H4 (cell line): ENCODE measurements at places on chromosomes 12 and 14. TPM values are rescaled to one million over a fixed set of nuclear protein-coding genes. Genes with fewer than 3 reads are reported as not detected.

DNA sequence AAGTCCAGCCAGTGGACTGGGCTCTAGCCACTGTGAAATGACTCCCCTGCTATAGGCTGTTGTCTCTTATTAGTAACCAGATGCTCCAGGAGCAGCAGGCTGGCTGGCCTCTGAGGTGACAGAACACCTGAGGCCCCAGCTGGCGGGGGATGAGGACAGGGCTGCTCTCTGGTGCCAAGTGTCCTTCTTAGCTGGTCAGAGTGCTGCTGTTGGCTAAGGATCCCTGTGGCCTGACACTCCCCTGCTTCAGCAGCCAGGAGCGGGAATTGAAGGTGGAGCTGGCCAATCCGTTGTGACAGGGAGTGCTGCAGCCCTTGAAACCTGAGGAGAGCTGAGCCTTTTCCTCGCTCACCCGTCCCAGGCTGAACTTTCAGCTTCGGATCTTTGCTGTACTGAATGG is 30.7 kb downstream of the TMEM229B start:
- no peak for DNase-seq

DNA sequence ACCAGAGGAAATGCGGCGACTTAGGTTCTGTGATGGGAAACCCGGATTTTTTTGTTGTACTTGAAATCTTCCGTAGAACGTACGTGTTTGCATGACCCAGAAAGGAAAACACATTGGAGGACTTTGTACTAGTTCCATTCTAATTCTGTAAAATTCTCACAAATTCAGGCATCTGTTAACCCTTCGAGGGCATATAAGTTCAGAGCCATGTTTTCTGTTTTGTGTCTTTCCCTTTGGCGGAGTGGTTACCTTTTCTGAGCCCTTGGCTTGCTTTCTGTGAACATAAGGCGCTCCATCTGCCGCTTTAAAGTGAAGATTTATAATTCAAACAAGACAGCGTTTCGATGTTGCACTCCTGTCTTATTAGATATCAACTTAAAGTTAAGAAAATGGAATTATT is 34.2 kb downstream of the BICD1 start:
- DNase-seq, result no peak

DNA sequence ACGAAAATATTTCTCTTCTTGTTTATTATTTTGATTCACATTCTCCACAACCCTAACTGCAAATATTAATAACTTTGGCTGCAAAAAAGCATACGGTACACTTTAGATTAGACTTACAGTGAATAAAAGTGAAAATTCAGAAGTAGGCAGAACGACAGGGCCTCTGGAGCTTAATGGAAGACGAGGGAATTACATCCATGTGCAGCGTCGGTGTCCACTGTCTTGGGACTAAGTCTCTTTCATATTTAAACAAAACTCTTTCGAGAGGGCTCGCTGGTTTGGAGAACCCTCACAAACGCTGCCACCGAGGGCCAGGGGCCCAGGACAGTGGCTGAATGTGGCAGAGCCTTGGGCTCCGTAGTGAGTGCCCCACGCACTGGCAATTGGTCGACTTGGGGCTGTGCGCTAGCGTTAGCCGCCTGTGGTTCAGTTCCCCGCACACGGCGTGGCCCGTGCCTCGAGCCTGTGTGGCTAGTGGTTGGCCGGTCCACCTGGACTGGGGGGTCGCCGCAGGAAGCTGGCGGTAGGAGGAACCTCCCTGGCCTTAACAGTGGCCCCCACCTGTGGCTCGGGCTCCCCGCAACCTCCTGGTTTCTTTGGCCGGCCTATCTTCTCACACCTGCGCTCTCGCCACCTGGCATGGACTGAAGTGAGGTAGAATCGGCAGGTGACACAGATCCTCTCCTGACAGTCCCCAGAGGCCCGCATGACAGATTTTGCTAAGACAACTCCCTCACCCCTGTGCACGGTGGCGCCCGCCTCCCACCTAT is 739 bp upstream of the PAX9 start:
- no peak for DNase-seq

FGFR1OP2 gene
- total RNA-seq, result 23.4 and 31.3 TPM in 2 replicates

ETFRF1 gene
- 43.1 and 46.1 TPM in 2 replicates for total RNA-seq

DNA sequence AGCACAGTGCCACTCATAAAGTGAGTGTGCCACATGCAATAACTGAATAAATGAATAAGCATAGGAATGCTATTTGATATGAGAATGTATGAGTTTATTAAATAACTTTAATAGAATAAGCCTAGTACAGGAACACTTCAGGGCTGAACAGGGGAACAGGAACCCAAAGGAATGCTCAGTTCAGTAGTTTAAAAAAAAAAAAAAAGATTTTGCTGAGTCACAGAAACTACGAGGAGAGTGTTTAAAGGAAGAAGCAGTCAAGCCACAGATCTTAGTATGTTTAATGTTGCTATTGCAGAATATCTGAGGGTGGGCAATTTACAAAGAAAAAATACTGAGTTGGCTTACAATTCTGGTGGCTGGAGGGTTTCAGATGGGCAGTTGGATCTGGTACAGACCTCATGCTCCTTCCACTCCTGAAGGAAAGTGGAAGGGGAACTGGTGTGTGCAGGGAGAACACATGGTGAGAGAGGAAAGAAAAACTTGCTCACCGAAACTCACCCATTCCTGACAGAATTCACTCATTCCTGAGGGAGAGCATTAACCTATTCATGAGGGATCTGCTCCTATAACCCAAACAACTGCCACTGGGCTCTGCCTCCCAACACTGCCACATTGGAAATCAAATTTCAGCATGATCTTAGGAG is 880.3 kb upstream of the MGAT4C start:
- peak; percentile 42 for DNase-seq

DNA sequence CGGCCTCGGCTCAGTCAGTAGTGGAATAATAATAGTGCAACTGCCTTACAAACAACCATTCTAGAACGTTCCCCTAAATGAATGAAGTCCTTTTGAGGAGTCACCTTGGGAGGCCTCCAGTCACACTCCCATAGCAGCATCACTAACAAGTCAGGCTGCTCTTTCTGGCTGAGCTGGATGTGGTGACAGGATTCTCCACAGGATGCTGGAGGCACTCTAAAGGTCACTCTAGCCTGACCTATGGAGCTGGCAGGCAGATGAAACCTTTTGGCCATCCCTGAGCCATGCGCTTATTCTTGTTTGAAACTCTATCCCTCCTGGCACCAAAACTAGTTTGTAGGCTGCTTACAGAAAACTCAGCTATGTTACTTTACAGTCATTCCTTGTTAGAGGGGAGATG is 17.9 kb upstream of the TFCP2 start:
- no peak for DNase-seq

GRCh38 chr12:122345042-122345441 is 77.4 kb downstream of the CLIP1 start:
- DNase-seq, result no peak

CINP gene
- total RNA-seq, result 24.4 and 51.8 TPM in 2 replicates

GRCh38 chr12:122395319-122395718 is 27.1 kb downstream of the CLIP1 start:
- DNase-seq, result peak; percentile 29

DNA sequence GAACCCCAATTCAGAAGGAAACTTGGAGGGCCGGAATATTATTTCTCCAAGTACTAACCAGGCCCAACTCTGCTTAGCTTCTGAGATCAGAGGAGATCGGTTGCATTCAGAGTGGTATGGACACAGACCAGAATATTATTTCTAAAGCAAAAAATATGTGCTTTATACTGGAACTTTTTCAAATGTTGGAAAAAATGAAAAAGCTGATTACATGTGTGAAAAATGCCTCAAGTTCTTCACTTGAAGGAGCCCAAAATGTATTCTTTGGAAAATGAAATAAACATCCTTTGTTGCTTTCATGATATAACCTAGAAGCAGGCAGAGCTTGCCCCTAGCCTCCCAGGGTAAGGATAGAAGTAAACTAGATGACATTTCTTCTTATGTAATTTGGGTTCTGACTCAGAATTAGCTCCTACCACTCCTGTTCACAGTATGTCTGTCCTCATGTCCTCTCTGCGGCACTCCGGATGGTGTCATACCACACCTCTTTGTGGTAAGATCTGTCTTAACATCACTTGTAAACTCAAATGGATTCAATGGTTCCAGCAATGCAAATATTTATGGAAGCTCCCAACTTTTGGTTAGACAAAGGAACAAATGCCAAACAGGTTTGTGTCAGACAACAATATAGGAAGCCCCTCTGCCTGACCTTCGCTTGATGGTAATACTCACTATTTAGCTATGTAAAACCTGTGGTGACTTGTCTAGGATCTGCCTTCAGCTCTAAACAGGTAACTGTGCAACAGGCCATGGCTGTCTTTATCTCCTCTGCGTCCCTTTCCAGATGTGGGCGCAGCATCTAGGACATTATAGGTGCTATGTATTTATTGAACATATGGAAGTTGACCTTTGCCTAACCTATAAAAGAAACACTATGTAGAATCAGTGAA is 178.5 kb downstream of the SSPN start:
- no peak for DNase-seq

DNA sequence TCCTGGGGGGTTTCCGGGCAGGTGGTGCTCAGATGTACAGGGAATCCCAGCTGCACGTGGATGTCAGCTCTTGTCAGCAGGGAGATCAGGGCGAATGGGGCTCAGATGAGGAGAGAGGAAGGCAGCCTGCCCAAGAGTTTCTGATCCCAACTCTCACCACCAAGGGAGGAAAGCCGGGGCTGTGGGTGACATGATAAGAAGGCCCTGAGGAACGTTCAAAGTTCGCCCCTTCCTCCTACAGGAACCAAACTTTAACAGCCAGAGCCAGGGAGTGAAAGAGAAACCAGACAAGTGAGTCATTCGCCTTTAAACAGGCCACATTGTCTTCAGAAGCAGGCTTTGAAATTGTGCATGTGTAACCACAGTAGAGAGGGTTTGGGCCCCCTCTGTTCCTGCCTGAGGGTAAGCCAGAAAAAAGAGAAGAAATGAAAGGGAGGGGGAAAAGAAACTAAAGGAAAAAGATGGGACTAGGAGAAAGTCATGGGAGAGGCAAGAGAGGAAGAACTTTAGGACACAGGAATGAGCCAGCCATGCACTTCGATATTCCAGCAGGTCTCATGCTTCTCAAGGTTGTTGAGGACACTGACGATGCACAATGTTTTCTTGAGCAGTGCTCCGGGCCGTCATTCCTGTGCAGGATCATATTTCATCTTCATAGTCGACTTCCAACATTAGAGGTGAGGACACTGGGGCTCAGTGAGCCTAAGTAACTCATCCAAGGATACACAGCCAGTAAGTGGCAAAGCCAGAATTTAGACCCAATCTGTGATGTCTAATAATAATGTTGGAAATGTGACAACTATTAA is 691.4 kb upstream of the TBX3 start:
- DNase-seq, result peak; percentile 76

DNA sequence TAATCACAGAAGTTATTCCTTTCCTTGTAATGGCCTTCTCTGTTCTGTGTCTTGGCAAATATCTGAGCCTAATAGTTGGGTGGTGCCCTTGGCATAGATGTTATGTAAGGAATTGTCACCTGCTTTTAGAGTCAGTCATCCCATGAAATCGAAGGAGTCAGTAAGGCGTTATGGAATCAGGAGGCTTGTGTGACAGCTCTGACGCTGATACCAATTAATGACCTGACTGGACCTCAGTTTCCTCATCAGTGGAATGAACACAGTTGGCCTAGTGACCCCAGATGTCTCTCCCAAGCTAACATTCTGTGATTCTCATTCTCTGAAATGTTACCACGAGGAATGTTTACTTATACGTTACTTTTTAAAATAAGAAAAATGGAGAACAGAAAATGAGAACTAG is 32.1 kb downstream of the TXNRD1 start:
- no peak for DNase-seq

DNA sequence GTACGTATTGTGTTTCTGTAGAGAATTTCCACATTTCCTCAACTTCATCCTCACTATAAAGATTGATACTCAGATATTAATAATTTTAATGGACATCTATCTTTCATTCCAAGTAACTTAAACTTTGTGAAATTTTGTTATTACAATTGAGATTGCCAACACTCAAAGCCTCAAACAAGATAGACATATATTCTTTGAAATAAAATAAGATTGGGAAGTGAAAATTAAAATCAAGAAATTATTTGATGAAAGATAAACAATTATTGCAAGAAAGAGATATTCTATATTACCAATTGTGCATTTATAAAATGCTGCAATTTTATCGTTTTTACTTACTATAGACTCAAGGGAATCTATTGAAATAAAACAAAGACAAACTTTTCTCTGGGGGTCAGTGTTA is at the start of gene OR6C6:
Gene OR6C6, minus strand, starts transcription at position 101 of the 400 bp plus-strand sequence. CDS start 1,337 bp downstream, outside the sequence.
- DNase-seq, result no peak

SLC7A8 gene
- total RNA-seq, result 5.2 and 5.6 TPM in 2 replicates

DNA sequence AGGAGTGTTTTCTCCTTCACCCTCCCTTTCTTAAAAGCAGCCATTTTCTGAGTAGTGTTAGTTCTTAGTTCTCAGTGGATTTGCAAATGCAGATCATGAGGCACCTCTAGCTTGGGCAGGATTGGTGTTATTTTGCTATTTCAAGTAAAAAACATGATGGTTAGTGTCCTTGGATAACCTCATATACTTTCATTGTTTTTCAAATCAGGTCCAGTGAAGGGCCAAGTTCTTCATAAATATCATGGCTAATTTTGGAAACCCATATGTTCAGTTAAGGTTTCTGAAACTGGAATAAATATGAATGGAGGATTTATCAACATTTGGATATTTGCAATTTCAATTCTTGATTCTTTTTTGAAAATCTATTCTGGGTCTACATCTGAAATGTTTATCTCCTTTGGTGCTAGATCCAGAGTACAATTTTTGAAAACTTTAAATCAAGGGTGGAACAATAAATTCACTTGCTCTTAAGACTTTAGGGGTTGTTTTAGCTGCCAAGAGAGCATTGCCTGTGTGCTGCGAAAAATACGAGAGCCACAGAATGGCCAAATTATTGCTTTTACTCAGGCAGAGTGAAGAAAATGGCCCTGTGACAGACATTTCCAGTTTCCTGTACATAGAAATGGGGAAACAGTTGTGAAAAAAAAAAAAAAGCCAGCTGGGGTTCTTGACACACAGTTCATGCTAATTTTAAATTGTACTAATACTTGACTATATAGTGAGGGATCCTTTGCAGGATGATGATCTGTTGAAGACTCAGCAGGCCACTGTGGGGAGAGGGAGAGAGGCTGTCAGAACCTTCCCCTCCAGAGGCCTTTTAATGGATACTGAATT is 104.6 kb downstream of the BICD1 start:
- DNase-seq, result no peak

- peak; percentile 94 for DNase-seq
Measured at GRCh38 chr12:101925361-101925760, 48.0 kb downstream of the DRAM1 start.

TMCC3 gene
- 0.43 and 0.84 TPM in 2 replicates for total RNA-seq

CELA1 gene
- not detected in 2 replicates for total RNA-seq

SLC6A13 gene
- 0.27 TPM in 1 of 2 replicates, not detected in the other for total RNA-seq

- peak; percentile 21 for DNase-seq
Measured at GRCh38 chr12:116053479-116054200, 223.9 kb downstream of the MED13L start.

- no peak for DNase-seq
Measured at GRCh38 chr12:50824914-50825313, 17.8 kb upstream of the TMPRSS12 start.

- no peak for DNase-seq
Measured at GRCh38 chr12:124499898-124500244, 67.5 kb downstream of the NCOR2 start.

- DNase-seq, result no peak
Measured at GRCh38 chr14:104138718-104139459, 502 bp downstream of the KIF26A start.

LETMD1 gene
- total RNA-seq, result 20.2 and 32.1 TPM in 2 replicates

GRCh38 chr12:38905480-38906351 is at the start of gene CPNE8:
Gene CPNE8, minus strand, starts transcription at chr12:38905591. Its CDS starts 57 bp downstream, at chr12:38905534.
- DNase-seq, result no peak

GRCh38 chr14:89841851-89842250 is 112.7 kb downstream of the EFCAB11 start:
- no peak for DNase-seq

OR6C2 gene
- total RNA-seq, result not detected in 2 replicates
